ENCODE measurements at places on chromosomes 4 and X.

DNA sequence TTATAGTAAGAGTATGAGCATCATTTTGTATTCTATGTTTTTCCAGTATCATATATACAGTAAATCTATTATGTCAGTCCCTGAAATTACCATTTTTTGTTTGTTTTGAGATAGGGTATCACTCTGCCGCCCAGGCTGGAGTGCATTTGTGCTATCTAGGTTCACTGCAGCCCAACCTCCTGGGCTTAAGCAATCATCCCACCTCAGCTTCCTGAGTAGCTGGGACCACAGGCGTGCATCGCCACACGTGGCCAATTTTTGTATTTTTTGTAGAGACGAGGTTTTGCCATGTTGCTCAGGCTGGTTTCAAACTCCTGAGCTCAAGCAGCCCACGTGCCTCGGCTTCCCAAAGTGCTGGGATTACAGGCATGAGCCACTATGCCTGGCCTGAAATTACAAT lies 85.6 kb downstream of the ZNF330 start:
- no peak for DNase-seq

- DNase-seq, result no peak
These were observed 39.3 kb upstream of the TENM3 start for GRCh38 chr4:182203872-182204411.

GRCh38 chrX:46251755-46252154 lies 293.5 kb downstream of the ZNF674 start:
- peak; percentile 17 for DNase-seq

DNA sequence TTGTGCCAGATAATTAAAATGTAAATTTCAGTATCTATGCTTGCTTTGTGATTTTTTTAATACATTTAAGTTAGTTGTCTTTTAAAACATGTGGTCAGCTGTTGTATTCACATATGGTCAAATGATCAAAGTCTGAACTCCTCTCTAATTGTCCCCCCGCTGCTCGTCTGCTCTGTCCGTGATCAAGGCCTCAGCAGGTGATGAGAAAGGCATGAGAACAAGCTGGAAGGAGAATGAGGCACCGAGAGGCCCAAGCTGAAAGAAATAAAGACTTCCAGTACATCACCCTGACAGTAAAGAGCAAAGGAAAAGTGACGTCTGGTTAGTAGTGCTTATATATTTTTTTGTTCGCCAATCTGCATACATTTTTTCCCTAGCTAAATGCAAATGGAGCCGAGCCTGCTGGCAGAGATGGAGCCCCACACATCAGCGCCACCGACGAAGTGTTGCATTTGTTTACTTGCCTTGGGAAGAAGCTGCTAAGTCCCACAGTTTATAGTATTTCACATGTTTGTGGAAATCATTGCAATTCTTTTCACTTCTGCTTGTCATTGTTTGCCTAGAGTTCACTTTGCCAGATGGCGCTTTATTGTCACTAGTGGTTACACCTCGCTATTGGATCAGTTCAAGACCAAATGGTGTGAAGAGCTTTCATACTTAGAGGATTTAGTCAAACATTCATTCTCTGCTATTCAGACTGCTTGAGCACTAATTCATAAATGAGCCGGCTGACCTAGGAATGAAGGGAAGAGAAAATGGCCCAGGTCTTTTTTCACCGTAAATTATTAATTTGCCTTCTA lies 181.5 kb downstream of the ZIC3 start:
- DNase-seq, result no peak

DNA sequence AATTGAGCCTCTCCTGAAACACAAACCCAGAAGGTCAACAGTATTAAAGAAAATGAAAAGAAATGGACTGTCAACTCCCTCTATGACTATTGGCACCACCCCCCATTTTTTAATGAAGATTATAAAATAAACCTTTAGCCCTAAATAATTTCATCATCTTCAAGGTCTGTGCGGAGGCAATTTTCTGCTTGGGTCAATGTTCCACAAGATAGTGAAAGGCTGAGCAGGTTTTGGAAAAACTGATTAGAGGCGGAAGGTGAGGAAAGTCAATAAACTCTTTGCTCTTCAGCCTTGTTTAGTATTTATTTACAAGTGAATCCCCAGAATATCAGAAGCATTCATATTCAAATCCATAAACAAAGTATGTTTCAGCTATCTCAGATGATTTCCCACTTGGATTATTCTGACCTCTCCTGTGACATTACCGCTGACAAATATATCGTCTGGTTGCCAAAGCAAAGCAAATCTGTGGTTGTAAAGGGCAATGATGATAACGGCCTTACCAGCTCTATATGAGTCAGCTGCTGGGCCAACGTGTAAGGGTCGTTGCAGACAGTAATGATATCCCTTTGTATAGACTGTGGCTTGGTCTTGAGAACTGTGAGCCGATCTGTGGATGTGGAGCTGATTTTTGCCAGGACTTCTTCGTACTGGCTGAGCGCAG lies 24.0 kb downstream of the RASGEF1B start:
- DNase-seq, result no peak

- no peak for DNase-seq
These were observed 2.7 kb downstream of the EPHA5 start for GRCh38 chr4:65667506-65668041.

DNA sequence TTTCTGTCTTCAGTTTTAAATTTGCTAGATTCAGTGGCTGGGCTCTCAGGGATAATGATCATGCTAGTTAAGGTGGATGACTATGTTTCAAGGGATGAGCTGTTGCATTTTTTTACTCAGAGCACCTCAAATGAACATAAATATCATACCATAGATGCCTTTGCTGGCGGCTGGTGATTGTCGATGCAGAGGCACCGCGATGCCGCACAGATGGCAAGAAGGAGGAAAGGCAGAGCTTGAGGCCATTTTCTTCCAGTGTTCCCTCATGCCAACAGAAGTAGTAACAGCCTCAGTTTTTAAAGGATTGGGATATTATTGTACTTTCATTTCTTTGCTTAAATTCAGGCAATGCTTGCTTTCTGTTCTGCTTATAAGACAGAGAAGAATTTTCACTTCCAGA lies 654.7 kb upstream of the IGFBP7 start:
- DNase-seq, result no peak
